GM04504 (cell line): ENCODE measurements at places on chromosomes 1 and 21.
A peak's percentile ranks its signal among the peaks of the same experiment; 100 is the strongest.

- no peak for DNase-seq
Measured at GRCh38 chr1:78286686-78287085, 204.1 kb upstream of the PTGFR start.

DNA sequence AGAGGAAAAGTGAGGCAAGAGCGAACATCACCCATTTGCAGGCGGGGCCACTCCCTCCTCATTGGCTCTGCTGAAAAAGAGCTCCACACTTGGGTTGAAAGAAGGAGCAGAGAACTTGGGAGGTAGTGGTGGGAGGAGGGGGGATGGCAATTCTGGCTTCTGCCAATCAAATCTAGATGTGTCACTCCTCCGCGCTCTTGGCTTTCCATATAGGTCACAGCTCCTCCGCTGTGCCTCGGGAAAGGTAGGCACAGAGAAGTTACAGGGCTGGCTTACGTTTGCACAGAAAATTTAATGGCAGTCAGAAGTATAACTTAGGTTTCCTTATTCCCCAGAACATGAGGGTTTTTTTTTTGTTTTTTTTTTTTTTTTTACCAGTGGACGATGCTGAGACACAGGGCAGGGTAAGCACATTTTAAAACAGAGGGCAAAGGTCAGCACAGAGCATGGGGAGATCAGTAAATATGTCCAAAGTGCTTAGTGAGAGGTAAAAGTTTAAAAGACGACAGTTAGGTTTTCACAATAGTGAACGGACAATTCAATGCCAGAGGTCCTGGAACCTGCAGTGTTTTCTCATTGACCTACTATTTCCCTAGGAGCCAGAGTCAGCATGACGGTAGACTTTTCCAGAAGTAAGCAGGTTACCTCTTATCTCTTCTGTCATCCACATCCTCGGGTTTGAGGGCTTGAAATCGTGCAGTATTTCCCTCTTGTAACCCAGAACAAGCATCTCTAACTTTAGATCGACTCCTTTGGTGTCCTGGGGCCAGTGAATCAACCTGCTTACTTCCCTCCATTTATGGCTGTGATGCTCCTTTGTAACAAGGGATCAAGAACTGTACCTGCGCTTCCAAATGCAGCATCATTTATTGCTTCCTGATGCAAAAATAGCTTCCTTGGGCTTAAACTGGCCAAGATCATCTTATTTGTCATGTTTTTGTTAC, 258.9 kb upstream of the PROX1 start:
- no peak for DNase-seq

GRCh38 chr1:176205332-176205914, 1.7 kb downstream of the COP1 start:
- DNase-seq, result no peak

DNA sequence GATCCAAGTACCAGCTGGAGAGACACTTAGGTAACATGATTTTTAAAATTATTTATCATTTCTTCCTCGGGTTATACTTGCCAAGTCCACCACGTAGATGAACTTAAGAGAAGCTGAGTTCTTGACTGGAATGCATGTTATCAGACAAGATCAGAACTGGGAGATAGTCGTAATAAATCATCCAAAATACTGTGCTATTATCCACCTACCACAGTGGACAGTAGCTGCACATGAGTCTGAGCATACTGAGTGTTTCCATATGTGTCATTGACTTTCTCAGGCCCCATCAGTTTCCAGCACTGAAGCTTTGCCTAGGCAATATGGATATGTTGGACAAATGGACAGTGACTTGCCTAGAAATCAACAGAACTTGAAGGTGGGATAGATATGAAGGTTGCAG, 77.9 kb upstream of the RRP15 start:
- peak; percentile 28 for DNase-seq

DNA sequence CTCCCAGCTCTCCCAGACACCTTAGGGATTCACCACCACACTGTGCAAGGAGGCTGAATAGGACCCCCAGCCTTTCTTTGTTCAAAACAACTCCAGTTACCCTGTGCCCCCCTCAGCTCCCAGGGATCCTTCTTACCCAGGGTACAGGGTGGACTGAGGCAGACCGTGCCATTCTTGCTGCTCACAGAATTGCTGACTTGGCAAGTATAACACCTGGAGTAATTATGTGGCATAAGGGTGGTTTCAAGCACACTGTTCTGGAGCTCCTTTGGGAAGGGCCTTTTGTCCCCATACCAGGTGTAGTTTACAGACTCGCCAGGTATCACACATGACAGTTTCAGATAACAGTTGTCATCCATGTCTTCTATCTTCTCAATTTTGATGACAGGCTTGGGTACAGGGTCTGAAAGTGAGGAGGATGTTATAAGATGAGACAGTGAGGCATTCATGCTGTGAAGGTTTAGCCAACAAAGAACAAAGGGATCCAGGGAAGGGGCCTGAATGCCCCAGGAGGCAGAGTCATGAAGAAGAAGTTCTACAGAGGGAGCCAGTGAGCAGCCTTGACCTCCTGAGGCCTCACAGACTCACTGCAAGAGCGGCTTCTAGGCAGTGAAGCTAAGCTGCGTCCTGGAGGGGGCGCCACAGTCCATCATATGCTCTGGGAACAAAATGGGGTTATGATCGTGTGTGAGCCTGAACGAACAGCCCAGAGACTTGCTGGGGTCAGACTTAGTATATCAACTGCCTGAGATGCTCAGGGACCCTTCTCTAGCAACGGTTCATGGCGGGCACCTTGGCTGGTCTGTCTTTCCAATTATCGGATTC, 30.3 kb downstream of the CD48 start:
- peak; percentile 10 for DNase-seq

GRCh38 chr1:36920371-36920770, 113.9 kb downstream of the GRIK3 start:
- DNase-seq, result no peak

DNA sequence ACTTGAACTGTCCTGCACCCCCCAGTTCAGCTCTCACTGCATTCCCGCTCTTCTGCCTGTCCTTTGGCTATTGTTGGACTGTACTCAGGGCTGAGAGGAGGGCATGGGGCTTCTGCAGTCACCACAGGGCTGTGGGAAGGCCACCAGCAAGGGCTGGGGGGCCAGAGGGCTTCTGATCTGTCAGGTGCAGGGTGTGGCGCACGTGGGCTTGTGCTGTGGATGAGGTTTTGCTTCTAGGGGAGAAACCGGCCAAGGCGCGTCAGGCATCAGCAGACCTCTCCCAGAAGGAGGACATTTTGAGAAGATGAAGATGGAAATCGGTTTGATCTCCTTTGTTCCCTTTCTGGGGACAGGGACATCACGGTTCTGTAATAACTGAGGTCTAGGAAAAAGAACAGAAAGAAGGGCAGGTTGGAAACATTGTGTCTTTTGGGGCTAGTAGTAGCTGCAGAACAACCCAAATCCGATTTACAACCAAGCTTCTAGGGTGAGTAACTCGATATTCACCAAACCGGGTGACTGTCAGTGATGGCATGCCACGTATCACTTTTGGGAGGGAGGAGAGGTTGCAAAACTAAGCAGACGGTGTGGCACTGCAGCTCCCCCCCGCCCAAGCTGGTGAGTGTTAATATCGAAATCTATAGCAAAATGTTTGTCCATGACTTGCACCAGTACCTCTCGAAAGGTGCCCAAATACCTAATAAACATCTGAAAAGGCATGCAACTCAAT, 40.9 kb downstream of the AGPAT3 start:
- DNase-seq, result no peak

DNA sequence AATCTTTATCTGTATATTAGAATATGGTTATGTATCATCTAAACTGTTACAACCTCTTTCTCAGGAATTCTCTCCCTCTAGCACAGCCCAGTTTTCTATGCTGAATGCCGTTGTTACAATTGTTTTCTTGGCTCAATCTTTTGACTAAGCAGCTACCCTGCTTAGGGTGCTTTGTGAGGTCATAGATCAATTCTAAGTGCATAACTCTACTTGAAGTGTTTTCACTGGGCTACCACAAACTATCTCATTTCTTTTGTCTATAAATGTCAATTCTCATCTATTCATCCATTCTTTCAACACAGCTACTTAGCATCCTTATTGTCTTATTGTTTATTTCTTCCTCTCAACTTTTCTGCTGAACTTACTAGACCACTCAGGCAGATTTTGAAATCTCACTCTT, 77.1 kb downstream of the CEP350 start:
- no peak for DNase-seq

DNA sequence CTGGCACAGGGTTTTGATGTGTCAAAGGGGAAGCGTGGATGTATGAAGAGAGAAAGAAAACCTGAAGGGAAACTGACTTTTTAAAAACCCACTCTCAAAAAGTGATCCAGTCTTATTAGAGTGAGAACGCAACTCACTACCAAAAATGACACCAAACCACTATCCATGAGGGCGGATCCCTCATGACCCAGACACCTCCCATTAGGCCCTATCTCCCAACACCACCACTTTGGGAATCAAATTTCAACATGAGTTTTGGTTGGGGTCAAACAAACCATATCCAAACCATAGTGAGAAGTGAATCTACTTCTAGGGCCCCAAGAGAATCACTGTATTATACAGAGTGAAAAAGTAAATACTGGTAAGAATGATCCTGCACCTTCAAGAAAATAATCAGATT, 53.5 kb downstream of the FNBP1L start:
- DNase-seq, result no peak

GRCh38 chr21:41993744-41994143, 16.4 kb downstream of the ZBTB21 start:
- peak; percentile 88 for DNase-seq

DNA sequence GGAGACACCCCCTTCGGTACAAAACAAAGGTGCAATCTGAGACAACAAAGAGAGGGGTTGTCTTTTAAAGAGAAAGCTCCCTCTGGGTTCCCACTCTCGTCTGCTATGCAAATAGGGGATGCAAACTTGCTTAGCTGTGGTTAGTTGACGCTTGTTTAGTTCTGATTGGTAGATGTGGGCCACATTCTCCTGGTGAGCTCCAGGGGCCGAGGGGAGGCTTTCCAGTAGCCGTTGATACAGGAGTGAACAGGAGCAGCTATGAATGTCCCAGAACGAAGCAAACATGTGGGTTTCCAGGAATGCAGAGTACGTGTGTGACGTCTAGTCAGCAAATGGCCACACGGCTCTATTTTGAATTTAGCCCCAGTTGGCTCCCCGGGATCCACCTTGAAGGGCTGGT, 14.7 kb downstream of the TFF2 start:
- DNase-seq, result no peak

DNA sequence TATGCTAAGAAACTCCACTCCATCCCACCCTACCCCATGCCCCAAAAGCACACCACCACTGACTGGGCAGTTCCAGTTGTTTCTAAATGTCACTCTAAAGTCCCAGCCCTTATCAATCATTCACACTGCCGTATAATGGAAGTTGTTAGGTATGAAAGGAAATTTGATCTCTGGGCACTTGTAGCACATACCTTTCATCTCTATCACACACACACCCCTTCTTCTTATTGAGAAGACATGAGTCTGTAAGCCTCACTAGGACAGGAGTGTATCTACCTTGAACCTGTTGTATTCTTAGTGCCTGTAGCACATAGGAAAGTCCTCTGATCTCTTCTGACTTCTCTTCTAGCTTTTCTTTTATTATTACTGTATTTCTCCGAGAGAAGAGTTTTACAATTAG, 22.3 kb upstream of the DHX9 start:
- no peak for DNase-seq

GRCh38 chr1:82091729-82092128, 291.0 kb downstream of the ADGRL2 start:
- no peak for DNase-seq

DNA sequence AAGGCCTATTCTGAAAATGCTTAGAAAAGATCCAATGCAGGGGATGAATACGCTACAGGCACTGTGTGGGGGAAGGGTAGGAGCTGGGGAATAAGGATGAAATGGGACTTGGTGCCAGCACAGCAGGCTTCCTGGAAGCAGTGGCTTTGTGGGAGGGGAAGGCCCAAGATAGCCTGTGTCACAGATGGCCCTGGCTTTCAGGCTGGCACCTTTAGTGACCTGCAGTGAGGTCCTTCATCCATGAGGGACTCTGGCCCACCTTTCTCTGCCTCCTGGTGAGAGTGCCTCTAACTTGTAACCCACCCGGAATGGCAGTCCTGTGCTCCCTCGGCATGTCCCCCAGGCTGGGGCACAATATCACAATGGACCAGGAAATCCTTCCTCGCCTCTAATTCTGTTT, 919 bp downstream of the CHI3L1 start:
- no peak for DNase-seq

- DNase-seq, result no peak
Measured at GRCh38 chr1:95057351-95057750, 15.4 kb downstream of the ALG14 start.

DNA sequence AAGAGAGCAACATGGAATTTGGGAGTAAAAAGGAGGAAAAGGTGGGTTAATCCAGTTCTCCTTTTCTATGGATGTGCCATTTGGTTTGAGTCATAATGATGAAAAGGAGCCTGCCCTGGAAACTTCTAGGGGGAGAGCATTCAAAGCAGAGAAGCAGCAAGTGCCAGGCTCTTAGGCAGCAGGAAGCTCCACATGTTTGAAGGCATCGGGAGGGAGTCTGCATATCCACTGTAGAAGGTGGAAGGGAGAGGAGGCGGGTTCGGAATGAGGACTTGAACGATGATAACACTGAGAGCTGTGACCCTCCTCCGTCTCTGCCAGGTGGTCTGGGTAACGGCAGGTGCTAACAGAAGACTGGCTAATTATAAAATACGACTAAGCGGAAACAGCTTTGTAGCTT, 128.2 kb downstream of the RYR2 start:
- no peak for DNase-seq

DNA sequence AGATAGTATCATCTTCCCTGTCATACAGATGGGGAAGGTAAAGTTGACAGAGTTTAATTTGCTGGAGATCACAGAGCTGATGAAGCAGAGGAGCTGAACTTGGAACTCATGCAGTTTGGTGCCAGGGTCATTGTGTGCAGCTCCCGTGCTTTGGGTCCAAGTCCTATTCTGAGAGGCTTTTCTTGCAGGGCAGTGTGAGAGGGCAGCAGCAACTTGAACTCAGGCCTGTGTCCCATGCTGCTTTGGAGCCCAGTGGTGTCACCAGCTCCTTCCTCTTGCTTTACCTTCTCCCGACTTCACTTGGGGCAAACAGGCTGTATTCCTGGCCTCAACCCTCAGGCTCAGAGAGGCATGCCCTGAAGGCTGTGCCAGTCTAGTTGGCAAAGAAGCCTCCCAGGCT, 24.7 kb downstream of the INAVA start:
- no peak for DNase-seq

- DNase-seq, result no peak
Measured at GRCh38 chr21:22280851-22281250, 1282.6 kb downstream of the NCAM2 start.

- no peak for DNase-seq
Measured at GRCh38 chr21:25350056-25350455, 257.2 kb downstream of the MRPL39 start.

DNA sequence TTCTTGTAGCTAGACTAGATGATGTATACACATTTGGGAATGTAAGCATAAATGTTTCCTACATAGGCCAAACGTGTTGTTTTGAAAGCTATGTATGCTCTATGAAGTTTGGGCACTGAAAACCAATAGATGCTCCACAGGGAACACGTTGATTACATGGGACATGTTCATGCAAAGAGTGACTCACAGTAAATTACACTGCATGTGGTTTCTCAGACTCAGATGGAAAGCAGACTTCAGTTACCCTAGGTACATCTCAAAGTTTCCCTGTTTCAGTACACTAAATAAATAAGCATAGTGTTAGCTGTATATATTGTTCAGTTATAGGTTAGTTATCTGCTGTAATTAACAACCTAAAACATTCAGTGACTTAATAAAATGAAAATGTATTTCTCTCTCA, 301.9 kb upstream of the RUNX1 start:
- DNase-seq, result no peak
